ENCODE measurements at places on chromosomes 11 and 22.

DNA sequence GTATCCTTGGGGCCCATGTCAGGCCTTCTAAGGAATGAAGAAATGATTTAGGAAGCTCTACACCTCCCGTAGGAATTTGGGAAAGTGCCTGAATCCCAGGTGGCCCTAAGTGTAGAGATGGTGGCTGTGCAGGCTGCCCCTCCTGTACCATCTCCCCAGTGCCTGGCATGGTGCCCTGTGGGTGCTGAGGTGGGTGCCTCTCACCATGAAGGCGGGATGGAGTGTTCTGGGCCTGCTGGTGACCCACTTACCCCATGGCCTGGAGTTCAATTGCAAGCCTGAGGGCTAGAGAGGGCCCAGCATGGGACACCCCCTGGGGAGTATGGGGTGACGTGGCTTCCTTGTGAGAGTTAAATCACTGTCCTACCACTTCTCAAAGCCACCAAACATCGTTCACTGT is 19.8 kb downstream of the SAMM50 start:
- no peak for DNase-seq

- no peak for DNase-seq
Measured at GRCh38 chr22:32329202-32329645, 28.4 kb upstream of the RFPL3 start.

DNA sequence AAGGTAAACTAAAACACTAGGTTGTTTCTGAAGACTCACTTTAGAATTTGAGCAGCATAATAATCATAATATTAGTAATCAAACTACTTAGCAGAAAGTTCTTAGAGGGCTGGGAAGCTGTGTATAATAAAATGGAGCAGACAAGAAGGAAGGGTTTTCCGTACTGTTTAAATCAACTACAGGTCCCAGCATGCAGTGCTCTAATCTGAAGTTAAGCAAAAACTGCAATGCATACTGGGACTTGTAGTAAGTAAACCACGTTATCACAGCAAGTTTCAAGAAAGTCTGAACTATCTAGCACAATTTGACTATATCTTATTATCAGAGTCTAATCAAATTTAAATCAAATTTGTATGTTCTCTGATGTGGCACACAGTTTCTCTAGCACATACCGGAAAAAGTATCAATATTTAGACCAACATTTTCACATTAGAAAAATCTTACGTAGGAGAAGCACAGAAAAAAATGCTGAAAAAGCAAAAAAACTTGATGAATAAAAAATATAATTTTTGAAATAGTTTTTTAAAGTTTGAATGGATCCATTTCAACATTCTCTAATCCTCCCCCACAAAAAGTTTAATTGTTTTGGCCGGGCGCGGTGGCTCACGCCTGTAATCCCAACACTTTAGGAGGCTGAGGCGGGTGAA is 8.2 kb downstream of the PHF21A start:
- DNase-seq: no peak

GRCh38 chr11:83477772-83478171 is 191.6 kb upstream of the CCDC90B start:
- no peak for DNase-seq

GRCh38 chr11:132648851-132649250 is 883.5 kb downstream of the OPCML start:
- DNase-seq: no peak

DNA sequence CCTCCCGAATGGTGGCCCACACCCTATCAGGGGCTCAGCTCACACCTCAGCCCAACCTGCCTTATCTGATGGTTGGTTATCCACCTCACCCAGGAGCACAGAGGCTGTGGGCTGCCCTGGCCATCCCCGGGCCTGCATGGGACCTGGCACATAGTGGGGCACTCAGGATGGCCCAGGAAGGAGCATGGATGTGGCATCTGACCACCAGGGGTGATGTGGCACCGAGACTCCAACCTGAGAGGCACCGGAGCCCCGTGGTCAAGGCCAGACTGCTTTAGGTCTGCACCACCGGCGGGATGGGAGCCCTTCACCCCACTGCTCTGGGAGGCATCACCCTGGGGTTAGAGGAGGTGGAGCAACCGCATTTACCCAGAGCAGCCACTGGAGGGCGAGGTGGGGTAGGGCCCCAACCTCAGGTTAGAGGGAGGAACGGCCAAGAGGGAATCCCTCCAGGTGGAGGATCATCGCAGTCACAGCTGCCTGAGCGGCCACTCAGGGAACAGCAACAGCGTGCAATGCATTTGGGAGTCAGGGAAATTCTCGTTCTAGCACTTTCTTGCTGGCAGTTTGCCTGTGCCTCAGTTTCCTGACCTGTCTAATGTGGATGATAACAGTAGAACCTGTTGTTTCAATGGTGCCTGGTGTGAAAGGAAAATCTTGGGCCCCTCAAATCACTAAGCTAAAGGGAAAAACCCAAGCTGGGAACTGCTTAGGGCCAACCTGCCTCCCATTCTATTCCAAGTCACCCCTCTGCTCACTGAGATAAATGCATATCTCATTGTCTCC is 52.9 kb upstream of the CARS1 start:
- peak; percentile 16 for DNase-seq

DNA sequence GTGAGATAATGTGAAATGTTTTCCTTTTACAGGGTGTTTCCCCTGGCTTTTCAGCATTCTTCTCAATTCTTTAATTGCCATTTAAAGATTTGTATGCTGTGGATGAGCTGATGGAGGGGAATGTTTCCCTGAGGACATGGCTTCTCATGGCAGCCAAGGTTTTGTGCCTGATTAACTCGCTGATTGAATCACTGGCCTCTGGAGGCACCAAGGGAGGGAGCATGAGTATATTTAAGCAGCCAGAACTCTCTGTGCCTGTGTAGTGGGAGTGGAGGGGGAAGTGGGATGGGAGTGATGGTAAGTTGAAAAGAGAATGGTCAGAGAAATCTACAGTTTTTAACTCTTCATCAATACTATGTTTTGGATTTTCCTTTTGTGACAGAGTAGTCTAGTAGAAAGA is 88.7 kb downstream of the STIM1 start:
- DNase-seq: no peak

GRCh38 chr11:128903248-128904061 is 12.3 kb downstream of the KCNJ5 start:
- no peak for DNase-seq

- DNase-seq: no peak
Measured at GRCh38 chr11:76252631-76253070, 46.3 kb upstream of the WNT11 start.

- DNase-seq: no peak
Measured at GRCh38 chr22:30565341-30565740, 9.1 kb downstream of the GAL3ST1 start.

- DNase-seq: no peak
Measured at GRCh38 chr22:17285656-17286055, 66.4 kb upstream of the ADA2 start.

DNA sequence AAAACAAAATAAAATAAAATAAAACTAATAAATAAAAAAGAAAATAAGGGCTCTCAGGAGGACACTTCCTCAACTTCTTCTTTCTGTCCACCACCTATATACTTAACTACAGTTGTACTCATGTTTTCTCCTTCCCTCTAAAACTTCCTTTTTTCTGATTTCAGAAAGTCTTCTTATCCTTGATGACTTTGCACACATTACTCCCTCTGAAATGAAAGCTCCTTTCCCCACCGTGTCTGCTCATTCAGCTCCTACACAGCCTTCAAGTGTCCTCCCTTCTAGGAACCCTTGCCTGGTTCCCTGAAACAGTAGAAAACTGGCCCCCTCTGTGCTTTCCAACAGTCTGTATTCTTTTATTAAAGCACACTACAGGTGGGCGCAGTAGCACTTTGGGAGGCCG is 18.3 kb upstream of the DDX17 start:
- DNase-seq: no peak

- no peak for DNase-seq
Measured at GRCh38 chr11:70201882-70202861, 924 bp upstream of the FADD start.

DNA sequence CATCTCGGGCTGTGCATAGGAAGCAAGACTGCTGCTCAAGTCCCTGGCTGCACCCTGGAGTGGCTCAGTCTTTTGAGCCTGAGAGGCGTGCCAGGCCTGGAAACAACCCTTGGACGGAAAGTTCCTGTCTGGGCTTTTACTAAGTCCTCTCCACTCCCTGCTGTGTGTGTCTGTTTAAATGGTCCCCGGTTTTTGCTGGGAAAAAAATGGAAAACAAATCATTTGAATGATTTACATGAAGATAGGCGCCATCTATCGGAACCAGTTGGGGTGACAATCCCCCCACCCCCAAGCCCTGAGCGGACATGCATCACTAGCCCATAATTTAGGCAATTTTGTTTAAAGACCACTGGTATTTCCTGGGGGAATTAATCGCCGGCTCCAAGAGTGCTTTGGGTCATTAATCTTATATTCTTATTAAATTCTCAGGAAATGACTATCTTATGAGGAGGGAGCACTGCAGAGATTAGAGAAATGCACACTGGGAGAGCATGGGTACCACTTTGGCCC is 2.7 kb upstream of the GAB2 start:
- DNase-seq: no peak

DNA sequence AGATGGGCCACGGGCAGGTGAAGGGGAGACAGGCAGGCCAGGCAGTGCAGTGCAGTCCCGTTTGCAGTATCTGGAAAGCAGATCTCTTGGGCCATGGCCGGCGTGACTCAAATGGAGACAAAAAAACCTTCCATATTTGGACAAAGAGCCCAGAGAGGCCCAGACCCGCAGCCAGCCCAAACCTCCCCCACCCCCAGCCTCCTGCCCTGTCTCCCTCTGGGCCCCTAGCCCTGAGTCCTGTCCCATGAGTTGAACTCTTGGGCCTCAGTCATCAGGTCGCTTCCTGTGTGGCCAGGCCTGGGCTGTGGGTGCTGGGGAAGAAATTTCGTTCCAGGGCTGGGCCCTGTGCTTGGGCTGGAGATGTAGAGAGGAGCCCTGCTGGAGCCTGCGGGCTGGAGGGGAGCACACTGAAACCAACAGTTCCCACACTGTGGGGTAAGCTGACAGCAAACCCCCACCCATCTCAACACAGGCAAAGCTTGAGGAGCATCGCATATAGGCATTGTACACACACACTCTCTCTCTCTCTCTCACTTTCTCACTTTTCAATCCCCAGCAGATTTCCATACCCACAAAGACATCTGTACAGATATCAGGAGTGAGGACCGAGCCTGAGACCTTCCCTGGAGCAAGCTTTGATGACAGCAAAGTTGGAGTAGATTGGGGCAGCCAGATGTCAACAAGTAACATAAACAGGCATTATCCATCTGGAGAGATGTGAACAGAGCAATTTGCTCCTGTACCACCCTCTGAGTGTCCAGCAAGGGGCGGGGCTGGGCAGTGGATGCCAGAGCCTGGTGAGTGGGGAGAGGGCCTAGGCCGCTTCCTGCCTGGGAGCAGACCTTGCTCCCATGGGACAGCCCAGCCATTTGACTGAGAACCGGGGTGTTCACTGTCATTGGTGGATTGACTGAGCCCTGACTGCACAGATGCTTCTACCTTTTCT is 17.2 kb downstream of the ARHGEF17 start:
- no peak for DNase-seq

- DNase-seq: no peak
Measured at GRCh38 chr22:30348809-30349208, 7.9 kb downstream of the SF3A1 start.
